ENCODE measurements at places on chromosomes 16 and 17.
A peak's percentile ranks its signal among the peaks of the same experiment; 100 is the strongest.

DNA sequence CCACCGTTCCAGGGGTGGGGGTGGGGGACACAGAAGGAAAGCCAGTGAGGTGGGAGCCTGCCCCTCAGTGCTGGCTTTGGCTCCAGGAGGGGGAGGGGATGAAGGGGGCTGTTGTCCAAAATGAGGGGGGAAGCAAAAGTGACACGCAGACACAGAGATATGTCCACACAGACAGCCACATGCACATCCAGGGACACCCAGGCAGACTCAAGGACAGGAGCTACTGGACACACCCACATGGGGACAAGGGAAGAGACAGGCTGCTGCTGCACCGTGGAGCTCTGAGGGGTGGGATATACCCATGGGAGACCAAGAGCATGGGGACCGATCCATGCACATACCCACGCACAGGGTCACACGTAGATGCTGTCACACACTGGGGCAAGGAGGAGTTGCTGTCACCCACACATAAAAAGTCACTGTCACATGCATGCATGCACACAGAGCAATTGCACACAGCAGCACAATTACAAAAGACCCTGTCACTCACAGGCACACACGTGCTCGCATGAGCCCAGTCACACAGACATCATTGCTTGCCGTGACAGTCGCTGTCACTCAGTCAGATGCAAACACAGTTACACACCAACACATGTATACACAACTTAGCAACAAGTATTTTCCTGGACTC, 1.3 kb downstream of the THRA start:
- no peak for DNase-seq

DNA sequence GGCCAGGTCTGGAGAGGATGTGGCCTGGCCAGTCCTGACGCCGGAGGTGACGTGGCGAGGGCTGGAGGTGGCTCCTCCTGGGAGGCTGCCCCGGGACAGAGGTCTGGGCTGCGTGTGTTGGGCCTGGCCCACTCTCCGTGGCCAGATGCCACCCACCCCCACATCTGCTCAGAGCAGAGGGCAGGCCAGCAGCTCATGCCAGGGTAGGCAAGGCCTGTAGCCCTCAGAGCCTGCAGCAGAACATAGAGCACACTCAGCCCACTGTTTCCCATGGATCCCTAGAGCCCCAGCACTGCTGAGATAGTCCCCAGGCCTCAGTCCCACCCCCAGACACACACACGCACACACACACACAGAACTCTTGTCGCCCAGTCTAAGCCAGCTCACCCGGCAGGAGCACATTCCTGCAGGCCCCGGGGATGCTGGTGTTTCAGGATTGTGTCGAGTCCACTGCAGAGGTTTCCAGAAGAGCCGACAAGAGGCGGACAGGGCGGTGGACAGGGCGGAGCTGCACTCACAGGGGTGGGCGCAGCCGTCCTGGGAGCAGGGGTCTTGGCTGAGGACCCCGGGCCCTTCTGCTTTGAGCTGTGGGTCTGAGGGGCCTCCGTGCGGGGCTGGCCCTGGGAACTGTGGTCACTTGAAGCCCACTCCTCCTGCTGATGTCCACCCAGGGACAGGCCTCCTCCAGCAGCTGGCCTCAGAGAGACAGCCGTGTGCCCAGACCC, 33.4 kb downstream of the SOX8 start:
- no peak for DNase-seq

GRCh38 chr16:85902366-85903155, 3.6 kb downstream of the IRF8 start:
- DNase-seq = no peak

- no peak for DNase-seq
Measured at GRCh38 chr17:48198950-48199541, 91.5 kb downstream of the SNX11 start.

- no peak for DNase-seq
Measured at GRCh38 chr17:47210105-47210504, 957 bp downstream of the MYL4 start.

DNA sequence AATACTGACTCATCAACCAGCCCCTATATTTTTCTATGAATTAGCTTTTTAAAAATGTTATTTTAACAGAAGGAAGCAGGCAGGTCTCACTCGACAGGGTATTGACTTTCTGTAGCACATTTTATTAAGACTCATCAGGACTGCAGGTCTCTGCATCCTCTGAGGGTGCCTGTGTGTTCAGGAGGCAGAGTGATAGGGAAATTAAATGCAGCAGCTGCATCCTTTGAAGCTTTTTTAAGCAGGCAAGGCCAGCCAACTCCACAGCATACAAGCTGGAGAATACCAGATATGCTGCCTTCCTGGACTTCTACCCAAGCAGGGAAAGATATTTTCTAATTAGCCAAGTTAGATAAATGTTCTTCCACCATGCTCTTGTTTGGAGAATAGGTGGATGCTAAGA, 124.9 kb downstream of the WSCD1 start:
- DNase-seq = no peak

GRCh38 chr16:30494709-30495108, 22.2 kb downstream of the ITGAL start:
- no peak for DNase-seq

DNA sequence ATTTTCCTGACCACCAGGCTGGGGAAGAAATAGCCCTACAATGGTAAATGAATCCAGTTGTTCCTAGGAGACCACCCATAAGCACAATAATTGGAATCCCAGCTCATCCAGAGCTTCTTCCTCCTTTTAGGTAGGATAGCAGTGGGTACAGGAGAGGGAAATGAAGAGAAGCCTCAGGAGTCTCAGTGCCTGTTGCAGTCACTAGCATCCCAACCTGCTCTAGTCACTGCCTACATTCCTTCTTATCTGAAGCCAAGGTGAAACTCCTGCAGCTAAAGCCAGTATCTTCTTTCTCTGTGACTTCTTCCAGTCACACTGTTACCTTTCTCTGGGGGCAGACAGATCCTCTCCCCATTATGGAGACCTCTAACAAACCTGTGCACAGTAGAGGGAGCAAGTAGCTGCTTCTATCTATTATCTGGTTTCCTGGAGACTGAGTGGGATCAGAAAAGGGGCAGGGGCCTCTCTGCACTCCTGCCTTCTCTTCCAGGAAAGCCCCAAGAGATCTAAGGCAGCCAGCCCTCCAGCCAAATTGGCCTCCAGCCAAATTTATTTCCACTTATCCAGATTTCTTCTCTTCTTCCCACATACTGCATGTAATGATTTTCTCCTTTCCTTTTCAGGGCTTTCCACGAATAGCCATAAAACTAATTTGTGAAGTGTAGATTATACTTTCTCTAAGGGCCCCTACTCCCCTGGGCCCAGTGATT, 85.5 kb downstream of the SSH2 start:
- no peak for DNase-seq

DNA sequence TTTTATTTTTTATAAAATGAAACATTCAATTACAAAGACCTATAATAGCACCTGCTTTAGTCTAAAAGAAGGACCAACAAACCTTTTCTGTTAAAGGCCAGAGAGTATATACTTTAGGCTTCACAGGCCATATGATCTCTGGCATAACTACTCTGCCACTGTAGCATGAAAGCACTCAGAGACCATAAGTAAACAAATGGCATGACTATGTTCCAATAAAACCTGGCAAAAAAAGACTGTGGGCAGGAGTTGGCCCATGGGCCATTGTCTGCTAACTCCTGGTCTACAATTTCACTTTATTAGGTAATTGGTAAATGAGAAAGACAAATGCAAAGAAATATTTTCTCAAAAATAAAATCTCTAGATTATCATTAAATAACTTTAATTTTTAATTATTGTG, 14.9 kb downstream of the CEP112 start:
- no peak for DNase-seq

DNA sequence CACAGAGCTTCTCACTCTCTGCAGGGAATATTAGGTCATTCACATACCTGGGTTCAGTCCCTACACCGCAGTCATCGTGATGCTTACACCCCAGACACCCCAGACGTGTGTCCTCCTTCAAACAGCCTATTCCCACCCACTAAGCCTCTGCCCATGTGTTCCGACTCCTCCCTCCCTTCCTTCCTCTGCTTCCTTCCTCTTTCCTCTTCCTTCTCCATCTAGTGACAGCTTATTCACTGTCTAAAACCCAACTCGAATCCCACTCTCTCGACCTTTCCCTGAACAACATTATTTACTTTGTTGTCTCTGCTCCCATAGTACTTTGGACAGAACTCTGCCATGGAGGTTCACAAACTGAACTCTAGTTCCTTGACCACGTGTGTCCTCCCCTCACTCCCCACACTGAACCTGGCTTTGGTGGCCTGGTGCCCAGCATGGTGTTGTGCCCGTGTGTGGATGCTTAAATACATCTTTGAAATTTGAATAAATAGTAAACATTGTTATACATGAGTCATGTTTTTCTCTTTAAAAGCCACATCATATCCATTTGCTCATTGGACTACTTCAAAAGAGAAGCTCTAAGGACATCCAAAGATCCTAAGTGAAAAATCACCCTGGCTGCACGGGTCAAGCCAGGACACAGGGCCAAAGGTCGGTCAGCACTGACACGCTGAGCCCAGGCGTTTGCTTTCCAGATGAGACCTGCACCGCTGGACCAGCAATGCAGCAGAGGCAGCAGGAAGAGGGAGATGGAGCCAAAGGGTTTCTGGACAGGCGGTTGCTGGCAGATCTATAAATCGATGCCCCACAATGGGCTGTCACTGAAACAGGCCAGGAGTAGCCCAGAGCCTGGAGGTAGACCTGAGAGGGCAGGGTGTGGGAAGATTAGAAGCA, 14.1 kb upstream of the G6PC1 start:
- DNase-seq = no peak

DNA sequence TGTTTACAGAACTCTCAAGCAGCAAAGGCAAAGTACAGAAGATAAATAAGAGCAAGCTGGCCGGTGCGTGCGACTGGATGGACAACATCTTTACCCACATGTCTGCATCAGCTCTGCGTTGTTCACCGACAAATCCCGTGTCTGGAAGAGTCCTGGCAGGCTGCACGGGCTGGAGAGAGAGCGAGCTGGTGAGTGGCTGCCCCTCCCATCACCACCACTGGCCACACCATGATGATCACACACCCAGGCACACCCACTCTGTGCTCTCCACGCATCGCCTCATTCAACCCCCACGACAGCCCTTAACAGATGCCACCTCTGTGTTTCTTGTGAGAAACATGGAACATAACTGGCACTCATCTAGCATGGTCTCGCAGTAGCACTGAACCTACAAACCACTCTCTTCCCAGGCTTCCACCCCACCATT, 59.2 kb downstream of the ANKRD11 start:
- DNase-seq = no peak

DNA sequence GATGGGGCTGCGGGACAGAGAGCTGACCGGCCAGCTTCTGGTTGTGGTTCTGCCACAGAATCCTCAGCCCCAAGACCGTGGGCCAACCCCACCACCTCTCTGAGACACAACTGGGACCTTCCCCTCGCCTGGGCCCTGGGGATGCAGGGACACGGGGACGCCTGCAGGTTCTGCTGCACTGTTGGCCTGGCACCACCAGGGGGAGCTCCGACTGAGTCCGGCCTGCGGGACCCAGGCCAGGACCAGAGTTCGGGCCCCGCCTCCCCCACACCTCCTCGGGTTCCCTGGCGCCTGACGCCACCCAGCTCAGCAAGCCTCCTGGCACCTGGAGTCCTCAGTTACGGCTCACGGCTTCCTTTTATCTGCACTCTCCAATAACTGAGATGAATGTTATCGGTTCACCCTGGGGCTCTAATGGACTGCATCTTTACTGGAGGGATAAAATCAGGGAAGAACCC, 27.3 kb downstream of the TBC1D16 start:
- no peak for DNase-seq

- no peak for DNase-seq
Measured at GRCh38 chr16:85054948-85055492, 27.4 kb downstream of the KIAA0513 start.

- no peak for DNase-seq
Measured at GRCh38 chr17:42060231-42060630, 9.8 kb upstream of the C17orf113 start.

- no peak for DNase-seq
Measured at GRCh38 chr17:68305142-68305541, 13.8 kb downstream of the ARSG start.

DNA sequence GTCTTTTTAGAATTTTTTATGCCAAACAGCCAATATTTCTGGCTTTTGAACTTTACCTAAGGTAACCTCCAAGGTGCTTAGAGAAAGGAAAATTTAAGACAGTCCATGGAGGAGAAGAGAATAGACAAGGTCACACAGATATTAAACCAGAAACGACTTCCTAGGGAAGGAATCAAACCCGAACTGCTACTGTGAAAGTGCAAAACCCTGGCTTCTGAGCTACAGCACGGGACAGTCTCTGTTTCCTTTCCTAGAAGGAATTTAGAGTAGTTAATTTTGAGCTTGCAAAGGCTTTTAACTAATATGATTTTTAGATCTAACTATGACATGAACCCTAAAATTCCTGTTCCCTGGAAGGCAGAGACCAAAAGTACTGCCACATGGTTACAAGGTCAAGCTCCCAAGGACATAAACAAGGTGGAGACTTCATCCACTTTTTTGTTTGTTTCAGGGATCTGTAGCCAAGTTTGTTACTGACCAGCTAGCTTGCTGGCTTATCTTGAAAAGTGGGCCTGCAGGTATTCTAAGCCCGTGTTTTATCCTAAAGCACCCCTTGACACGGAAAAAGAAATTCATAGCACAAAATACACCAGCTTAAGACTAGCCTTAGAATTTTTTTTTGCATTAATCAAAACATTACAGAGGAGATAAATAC, 188.2 kb downstream of the SPECC1 start:
- DNase-seq = no peak

DNA sequence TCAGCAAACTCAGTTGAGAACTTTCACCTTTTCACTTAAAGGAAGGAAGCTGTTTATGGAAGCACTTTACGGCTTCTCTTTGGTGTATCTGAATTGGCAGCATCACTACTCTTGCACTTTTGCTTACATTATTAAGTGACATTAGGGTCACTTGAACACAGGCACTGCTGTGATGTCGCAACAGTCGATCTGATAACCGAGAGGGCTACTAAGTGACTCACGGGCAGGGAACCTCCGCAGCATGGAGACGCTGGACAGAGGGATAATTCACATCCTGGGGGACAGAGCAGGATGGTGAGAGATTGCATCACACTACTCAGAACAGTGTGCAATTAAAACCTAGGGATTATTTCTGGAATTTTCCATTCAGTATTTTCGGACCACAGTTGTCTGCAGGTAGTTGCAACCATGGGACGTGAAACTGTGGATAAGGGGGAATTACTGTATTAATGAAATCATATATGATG, 56.5 kb downstream of the DNAH2 start:
- no peak for DNase-seq

DNA sequence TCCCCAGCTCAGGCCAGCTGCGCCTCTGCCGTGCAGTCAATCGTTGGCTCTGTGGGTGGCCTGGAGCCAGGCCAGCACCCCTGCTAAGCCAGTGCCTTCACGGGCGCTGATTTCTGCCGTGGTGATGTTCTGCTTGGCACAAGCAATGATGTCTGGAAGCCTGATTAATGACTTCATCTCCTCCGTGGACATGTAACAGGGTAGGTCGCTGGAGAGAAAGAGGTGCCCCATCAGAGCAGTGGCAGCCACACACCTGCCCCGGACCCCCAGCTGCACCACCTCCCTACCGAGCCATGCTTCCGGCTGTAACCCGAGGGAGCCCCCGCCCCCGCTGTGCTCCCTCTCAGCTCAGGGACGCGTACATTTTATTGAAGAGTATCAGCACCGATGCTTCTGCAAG, 1.9 kb downstream of the ARL16 start:
- peak; percentile 91 for DNase-seq

Measured in brain pericyte (primary cell).